ENCODE measurements at places on chromosomes 2 and 18.

DNA sequence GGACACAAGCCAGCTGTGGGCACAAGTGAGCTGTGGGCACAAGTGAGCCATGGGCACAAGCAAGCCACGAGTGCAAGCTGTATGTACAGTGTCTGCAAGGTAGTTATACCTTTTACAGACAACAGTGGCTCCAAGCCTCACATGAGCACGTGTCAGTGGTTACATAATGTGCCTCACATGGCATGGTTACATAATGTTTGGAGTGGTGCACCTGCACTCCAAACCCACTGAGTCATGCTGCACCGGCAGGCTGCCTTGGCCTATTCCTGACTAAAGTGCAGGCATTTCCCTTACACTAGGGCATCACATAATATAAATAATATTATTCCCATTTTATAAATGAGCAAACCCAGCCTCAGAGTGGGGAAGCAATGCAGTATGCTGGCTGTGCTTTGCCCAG is 62.6 kb downstream of the MARCO start:
- DNase-seq, result no peak

GRCh38 chr2:176956791-176957190 is 255.8 kb upstream of the HNRNPA3 start:
- DNase-seq, result no peak

GRCh38 chr2:172095146-172095904 is 7.4 kb downstream of the DLX2 start:
- no peak for DNase-seq

- no peak for DNase-seq
Observed at GRCh38 chr18:41818381-41819355, 136.4 kb upstream of the PIK3C3 start.

DNA sequence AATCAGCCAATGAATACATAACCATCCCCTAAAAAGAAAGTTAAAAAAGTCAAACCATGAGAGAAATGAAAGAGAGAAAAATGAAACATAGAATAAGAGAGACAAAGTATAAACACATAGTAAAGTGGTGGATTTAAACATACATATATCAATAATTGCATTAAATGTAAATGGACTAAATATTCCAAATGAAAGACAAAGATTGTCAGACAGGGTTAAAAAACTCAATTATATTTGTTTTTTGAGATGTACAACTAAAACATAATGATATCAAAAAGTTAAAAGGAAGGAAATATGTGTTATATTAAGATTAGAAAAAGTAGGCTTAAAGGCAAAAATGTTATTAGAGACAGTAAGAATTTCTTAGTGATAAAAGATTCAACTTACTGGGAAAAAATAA is 83.8 kb upstream of the CELF4 start:
- no peak for DNase-seq

DNA sequence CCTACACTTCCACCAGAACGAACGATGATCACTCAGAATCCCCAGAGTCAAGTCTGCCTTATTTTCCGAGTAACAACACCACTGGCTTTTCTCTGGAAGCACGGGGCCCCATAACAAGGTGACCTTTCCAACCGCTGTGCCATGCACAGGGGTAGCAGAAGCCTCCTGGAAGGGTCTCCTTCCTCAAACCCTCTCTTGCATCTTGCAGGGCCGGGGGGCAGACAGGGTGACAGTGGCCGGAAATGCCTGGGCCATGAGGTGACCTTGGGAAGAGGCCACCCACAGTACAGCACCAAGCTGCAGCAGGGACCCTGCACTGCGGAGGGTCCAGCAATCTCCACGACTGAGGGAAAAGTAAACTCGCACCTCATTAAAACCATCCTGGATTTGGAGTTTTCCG is 108.5 kb downstream of the PXDN start:
- no peak for DNase-seq

DNA sequence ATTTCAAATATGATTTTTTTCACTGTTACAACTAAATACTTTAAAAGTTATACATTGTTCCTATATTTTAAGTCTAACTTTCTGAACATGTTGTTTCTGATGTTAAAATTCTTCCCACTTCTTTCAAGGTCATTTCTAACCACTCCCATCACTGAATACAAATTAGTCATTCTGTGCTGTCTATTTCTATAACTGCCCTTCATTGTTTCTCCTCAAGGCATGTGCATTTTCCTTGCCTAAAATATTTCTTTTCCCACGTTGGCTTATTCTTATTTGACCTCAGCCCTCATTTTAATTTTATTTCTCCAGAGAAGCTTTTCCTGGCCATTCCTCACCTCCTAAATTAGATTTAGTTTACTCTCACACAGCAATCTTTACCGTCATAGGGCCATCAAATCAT is 198.9 kb upstream of the GULP1 start:
- no peak for DNase-seq
